Omental fat pad (tissue), 4 donors: ENCODE measurements at places on chromosomes 6 and 20. TPM values are rescaled to one million over a fixed set of nuclear protein-coding genes. Genes with fewer than 3 reads are reported as not detected.

Gene GJA1
- 339 TPM for total RNA-seq

Gene PHACTR3
- total RNA-seq, result 0.19 TPM

Gene GHRH
- total RNA-seq, result not detected

Gene CDK5RAP1
- 15.6 TPM for total RNA-seq

Gene LAMA4
- total RNA-seq, result 322 TPM

Gene TRIM10
- total RNA-seq, result not detected

Gene WFDC2
- total RNA-seq, result 8.4 TPM

Gene SLC22A3
- 14.2 TPM for total RNA-seq

DNA sequence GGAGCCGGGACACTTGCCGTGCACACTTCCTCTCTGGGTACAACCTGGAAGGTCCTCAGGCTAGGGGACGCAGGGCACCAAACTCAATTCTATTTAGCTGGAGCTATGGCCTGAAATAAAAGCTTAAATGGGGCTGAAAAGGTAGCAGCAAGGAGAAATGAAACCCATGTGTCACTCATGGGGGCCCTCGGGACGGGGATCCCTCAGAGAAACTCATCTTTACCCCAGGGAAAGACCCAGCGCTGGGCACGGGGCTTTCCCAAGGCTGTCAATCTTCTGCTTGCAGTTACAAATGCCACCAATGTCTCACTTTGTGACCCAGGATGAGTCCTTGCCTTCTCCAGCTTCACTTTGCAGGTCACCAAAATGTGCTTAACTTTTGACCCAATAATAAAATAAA lies 16.5 kb downstream of the SNAI1 start:
- no peak for DNase-seq

DNA sequence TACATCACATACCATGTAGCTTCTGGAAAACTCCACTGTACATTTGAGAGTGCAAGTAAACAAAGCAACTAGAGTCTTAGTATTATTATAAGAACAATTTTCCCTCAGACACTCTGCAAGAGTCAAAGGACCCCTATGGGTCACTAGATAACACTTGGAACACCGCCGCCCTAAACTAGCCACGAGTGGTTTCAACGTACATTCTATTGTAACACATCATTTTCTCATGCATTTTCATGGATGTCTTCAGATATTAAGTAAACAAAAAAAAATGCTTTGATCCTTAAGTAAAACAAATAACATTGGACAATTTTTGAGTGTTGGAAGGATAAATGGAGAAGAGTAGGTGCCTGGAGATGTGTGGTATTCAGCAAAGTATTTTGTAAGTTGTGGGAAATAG lies 3.2 kb upstream of the RNF146 start:
- no peak for DNase-seq

DNA sequence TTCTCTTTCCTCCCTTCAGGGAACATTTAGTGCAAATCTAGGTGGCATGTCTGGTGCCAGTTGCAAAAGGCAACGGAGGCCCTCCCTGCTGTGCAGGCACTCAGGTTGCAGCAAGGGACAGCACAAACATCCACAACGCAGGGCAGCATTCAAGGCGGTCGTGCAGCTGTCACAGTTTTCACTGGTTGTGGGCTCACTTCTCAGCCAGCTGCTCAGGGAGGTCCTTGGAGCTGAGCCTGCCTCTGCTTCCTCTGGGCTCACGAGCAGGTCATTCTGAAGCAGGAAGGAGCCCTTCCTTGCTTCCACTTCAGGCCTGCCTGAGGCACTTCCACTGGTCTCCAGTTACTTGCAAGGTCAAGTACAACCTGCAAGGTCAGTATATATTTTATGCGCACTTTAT lies 3.8 kb upstream of the NPEPL1 start:
- DNase-seq, result no peak

DNA sequence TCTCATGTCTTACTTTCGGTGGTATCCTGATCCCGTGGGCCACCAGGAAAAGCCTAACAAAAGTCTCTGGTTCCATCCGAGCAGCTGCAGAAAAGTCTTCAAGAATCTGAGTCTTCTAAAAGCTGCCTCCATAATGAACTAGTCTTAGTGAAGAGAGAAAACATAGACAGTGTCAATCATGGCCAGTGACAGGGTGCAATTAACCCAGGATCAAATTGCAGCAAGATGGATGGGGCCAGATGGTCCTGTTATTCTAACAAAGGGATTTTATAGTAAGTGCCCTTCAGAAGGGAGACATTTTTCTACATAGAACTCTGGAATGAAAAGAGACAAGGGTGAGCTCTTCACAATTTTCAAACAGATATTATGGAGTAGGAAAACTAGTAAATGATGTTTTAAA lies 281.6 kb upstream of the ZFP64 start:
- no peak for DNase-seq

DNA sequence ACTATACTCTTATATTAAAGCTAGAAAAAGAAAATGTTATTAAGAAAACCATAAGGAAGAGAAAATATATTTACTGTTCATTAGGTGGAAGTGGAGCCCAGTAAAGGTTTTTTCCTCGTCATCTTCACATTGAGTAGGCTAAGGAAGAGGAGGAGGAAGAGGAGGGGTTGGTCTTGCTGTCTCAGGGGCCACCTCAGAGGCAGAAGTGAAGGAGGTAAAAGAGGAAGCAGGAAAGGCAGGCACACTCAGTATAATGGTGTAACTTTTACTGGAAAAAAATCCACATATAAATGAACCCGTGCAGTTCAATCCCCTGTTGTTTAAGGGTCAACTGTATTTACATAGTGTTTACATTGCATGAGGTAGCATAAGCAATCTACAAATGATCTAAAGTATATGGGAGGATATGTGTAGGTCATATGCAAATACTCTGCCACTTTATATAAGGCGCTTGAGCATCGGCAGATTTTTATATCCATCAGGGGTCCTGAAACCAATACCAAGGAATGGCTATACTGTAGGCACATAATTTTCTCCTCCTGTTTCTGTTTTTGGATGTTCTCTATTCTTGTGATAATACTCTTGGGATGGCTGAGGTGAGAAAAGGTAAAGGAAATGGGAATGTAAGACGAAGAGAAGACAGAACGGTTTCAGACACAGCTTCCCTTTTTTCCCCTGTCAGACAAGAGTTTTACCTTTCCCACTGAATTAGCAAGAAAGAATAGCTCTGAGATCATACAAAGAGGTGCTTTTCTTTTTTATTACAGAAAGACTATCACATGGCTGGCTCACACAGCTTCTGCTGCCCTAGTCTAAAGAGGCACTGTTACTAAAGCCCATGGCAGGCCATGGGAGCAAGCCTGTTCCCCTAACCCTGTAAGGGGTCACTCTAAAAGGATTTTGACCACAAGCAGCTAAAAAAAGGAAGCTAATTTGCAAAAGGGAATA lies 59.9 kb downstream of the NUDT3 start:
- DNase-seq, result no peak

GRCh38 chr6:53956068-53956711 lies 155.1 kb upstream of the MLIP start:
- DNase-seq, result no peak

GRCh38 chr6:6484681-6485080 lies 103.8 kb upstream of the LY86 start:
- no peak for DNase-seq

DNA sequence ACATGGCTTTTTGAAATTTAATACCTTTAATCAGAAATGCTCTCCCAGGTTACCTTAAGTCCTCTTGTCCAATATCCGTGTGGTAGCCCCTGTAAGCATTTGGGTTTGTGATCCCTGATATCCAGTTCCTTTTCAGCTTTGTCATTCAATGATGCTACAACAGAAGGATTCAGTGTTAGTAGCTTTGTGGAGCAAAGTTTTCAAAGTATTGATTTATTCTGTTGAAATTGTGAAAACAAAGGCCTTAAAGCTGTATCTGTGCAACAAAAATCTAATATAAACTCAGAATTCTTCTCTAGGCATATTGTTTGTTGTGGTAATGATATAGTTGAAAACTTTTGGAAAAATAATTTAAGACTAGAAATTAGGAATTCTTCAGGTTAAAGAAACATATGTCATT lies 91.9 kb downstream of the ADGRB3 start:
- no peak for DNase-seq

DNA sequence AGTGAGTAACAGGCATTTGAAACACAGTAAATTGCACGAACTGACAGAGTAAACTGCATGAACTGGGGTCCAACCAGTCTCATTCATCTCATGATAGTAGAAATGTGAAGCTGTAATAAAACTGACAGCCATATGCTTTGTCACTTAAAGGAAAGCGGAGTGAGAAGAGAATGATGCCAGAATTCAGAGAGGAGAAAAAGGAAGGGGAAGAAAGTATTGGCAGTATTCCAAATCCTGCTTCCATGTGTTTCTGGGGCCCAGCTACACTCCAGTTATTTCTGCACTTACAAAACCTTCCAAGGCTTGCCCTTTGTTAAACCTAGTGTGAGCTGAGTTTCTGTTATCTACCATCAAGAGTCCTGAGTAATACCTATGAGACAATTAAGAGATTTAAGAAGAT lies 17.2 kb downstream of the SNX14 start:
- no peak for DNase-seq

DNA sequence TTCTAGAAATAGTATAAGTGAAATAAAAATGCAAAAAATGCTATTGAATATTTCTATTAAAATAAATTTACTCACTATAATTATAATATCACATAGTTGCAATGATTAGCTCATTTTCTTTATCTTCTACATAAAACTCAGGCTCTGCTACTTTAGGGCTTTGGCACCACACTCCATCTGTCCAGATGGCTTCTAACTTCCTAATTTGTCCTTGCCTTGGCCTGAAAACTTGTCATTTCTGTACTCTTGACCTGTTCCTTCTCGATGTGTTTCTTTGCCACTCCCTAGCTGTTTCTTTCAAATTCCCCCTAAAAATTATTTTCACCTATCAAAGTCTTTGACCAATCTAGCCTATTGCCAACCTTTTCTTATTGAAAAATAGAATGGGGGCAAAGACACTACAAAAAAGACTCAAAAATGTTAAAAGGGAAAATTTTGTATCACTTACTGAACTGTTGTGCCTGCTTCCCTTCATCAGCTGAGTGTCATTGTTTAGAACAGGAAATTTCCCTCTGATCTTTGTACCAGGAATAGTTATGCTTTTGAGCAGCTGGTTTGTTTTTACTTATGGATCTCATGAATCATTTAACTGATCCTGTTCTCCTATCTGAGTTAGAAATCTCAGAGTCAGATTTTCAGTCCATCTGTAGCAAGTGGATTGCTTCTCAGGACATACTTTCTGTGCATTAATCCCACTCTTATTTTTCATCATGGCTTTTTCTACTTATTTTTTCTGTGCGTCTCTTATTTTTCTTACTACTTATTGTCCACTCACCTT lies 279.2 kb upstream of the CNR1 start:
- DNase-seq, result no peak
